ENCODE measurements at places on chromosomes 6 and 20.

GRCh38 chr6:27687154-27688013 lies 214.5 kb upstream of the ZNF184 start:
- DNase-seq: peak; percentile 65

GRCh38 chr6:144690133-144690532 lies 405.0 kb downstream of the UTRN start:
- no peak for DNase-seq

DNA sequence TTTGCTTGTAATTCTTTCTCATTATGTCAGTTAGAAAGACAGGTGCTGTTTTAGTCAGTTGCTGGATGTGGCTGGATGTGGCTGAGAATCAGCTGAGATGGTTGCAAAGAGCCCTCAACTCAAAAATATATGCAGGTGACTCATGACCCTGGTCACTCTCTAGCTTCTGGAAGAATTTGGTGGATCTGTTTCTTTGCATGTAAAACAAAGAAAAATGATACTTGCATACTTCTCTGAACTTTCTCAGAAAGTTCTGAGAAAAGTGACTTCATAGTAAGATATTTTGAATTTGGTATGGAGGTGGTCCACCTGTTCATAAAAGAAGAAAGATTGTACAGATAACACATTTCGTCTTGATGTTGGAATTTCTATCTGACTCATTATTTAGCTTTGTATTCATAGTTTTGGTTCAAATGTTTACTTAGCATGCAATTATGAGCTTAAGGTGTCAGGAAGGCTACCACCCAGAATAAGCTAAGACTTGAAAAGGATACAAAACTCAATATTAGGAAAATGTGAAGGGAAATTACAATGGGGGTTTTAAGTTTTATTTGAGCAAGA lies 163.2 kb upstream of the OLIG3 start:
- DNase-seq: no peak

- no peak for DNase-seq
These were observed 163.4 kb downstream of the SLC24A3 start for GRCh38 chr20:19375801-19376200.

DNA sequence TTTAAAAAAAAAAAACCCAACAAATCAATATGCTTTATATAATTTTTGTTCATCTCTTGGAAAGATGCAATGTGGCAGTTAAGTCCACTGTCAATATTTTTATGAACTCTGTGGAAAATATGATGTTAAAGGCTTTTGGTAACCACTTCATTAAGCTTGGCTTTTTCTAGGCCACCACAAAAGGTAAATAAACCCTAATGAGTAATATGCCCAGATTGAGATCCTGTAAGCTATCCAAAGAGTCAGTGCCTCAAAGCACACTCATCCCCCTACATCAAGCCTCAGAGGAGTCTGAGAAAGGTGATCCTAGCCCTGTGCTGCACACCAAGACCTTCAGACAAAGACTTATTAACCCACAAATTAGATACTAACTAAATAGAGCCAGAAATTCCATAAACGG lies 121.1 kb downstream of the CDC5L start:
- DNase-seq: no peak

DNA sequence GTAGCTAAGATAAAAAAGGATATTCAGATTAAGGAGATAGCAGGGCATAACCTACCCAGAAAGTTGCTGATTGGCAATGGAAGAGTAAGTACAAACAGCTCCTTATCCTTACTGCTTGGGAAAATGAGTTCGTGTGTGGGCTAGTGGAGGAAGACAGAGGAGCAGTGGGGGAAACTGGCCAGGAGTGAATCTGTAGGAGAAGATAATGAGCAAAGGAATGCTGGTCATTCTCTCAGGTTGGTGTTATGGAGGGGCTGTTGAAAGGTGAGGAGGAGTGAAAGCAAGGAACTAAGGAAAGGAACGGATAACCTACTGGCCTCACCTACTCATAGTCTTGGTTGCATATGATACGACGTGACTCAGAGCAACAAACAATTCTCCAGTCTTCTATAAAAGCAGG lies 7.3 kb upstream of the GJB7 start:
- no peak for DNase-seq

- no peak for DNase-seq
These were observed 121.3 kb upstream of the BCLAF1 start for GRCh38 chr6:136411025-136411325.

GRCh38 chr6:51648236-51648635 lies 439.2 kb downstream of the PKHD1 start:
- DNase-seq: no peak

GRCh38 chr6:38261626-38262025 lies 378.1 kb downstream of the BTBD9 start:
- DNase-seq: no peak

GRCh38 chr20:58783511-58784011 lies 67.1 kb downstream of the GNAS-AS1 start:
- DNase-seq: no peak

DNA sequence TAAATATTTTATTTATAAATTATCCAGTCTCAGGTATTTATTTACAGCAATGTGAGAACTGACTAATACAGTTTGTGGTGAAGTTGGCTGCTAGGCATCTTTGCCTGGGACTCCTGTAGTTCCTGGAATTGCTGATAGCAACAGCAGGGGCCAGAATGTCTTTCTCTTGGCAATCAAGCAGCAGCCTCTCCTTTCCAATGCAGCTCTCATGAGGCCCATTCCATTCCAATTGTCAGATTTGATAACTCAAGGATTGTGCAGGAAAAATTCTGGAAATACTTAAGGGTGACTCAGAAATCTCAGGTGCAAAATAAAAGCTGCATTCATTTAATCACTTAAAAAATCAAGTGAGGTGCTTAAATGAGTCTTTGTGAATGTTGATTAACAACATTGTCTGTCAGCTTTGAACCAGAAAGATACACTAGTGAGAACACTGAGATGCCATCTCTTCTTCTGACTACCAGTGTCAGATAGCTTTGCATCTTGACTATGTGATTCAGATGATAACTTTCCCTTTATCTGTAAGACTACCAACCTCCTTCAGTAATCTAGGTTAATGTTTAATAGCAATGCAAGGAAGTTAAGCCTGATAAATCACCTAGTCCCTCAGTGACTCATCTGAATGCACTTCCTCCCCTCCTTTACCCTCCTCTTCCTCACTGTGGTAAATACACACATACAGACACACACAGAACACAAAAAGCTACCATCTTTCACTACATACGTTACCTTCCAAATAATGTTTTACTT lies 32.1 kb upstream of the COL21A1 start:
- no peak for DNase-seq

DNA sequence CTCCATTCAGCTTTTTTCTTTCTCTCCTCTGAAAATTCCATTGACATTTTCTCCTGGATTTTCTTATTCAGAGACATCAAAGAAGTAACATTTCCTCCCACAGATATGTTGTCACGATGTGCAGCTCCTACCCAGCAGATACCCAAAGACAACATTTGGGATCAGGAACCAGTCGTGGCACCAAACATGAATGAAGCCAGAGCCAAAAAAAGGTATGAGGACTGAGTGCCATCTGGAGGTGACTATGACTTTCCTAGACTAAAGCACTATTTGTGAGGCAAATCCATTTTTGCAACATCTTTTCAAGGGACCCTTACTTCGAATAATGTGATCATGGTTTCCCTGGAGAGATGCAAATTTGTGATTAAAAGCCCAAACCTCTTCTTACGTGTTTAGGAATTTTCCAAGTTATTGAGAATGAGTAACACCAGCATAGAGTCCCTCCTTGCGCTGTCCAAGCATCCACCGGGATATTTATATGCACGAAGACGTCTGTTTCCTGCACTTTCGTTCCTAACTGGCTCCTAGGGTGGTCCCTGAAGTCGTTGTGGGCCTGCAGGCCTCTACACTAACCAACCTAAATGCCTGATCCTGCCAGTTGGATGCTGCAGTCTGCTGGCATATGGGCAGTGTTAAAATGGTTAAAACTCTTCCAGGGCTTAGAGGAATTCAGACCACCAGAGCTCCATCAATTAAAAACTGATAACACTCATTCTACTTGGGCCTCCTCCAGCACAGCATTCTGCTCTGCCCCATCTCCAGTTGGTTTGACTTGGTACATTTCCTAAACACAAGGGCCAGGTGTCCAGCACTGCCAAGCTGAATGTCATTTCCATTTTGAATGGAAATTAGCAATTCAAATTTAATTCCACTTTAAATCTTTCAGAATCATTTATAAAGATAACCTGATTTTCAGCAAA lies 256.6 kb downstream of the C6orf118 start:
- DNase-seq: no peak

DNA sequence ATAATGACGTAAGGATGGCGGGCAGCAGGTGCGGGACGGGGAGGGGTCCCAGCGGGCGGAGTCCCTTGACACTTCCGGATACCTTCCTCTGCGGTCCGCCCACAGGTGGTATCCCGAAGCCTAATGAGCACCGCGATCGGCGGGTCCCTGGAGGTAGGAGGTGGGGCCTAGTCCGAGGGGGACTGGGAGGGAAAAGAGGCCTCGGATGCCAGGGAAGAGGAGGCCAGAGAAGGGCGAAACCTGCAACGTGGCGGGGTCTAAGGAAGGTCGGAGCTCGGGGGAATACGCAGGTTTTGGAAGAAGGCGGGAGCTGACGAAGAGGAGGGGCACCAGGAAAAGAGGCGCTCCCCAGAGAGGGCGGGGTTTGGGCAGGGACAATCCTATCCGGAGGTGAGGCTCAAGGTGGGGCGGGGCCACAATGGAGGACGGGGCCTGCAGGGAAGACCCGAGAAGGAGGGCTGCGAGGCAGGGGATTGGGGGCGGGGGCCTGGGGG lies 3.7 kb downstream of the PRSS16 start:
- DNase-seq: no peak

DNA sequence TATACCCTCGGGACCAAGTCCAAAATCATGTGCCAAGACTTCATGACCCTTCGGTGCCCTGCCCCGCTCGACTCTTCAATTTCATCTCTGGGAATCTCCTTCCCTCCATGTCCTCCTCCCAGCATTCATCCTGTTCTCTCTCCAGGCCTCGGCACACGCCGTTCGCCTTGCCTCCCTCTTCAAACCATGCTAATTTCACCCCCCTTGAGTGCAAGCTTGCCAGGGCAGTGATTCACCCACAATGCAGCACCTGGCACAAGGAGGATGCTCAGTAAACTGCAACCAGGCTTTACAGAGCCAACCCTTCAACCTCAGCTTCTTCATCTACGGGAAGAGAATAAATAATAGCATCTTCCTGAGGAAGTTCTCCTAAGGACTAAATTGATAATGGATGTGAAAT lies 4.1 kb downstream of the KCNS1 start:
- DNase-seq: no peak

- no peak for DNase-seq
These were observed at the start of gene CRISP3 for GRCh38 chr6:49744259-49744658. Gene CRISP3, minus strand, starts transcription at chr6:49744388. Its CDS starts 21 bp downstream, at chr6:49744367.

DNA sequence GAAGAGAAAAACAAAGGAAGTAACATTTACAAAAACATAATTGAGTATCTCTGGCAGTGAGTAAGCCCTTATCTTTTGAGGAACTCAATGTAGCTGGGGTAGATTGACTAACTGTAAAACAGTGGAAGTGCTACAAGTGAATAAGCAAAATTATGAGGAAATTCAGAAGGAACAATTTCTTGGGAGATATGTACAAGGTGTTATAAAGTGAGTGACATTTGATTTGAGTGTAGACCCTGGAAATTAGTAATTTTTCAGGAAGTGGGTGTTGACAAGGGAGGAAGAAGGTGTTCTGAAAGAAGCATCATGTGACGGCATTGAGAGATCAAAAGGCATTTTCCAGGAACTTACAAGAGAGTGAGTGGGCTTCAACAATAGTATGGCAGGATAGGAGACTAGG lies 22.2 kb downstream of the XRN2 start:
- no peak for DNase-seq

- DNase-seq: no peak
These were observed 10.1 kb downstream of the HRH3 start for GRCh38 chr20:62209850-62210495.

DNA sequence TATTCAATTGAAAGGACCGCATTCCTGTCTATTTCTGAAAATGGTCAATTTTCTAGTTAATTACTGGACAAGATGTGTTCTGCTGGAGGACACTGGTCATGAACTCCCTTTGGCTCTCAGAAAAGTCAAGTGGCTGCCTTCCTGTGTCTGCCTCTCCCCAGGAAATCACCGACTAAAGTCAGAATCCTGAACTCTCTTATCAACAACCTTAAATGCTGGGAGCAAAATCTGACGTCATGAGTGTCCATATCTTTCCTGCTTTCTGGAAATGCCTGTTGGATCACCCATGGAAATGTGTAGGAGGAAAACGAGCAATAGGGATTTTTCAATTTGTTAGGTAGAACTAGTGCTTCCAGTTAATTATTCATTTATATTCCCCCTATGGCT lies 53.5 kb upstream of the PLCB1 start:
- no peak for DNase-seq

Data from NCI-H1694 treated with DMSO at 0.1 percent for 48 hours (cell line).